Left renal cortex interstitium (tissue), 4 donors: ENCODE measurements at places on chromosomes 6 and 20.

GRCh38 chr6:5674141-5674540, 332.6 kb downstream of the NRN1 start:
- DNase-seq = no peak

DNA sequence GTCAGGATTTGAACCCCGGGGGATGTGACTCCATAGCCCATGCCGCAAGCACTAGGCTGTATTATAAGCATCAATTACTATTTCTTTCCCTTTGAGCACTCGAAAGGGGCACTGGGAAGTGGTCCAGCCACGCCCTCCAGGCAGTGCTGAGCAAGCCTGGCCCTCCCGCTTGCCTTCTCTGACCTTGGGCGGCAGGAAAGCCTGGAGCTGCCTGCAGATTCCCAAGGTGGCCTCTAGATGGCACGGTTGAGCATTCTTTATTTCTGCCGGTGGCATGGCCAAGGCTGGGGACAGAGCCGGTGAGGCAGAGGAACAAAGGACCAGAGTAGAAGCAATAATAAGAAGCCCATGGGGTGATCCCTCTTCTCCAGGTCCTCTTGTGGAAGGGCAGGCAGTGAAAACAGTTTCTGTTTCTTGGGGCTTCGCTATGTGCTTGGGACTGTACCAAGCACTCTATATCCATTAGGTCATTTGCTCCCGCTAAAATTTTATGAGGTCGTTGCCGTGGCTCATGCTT, 32.0 kb downstream of the ARHGAP40 start:
- DNase-seq = no peak

GRCh38 chr6:38149531-38149930, 330.0 kb downstream of the ZFAND3 start:
- DNase-seq = no peak

GRCh38 chr6:27505209-27506027, 32.5 kb upstream of the ZNF184 start:
- no peak for DNase-seq

DNA sequence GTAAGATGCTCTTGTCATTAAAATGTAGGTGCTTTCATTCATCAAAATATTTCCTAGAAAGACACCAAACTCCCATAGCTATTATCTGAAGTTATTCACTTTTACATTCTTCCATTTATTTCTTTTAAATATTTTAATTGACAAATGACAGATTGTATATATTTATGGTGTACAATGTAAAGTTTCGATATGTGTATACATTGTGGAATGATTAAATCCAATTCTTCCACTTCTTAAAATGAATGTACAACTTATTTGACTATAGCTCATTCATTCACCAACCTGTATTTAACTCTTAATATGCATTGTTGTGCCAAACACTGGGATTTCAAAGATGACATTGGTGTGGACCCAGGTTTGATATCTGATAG, 41.0 kb downstream of the CCN2 start:
- DNase-seq = no peak

DNA sequence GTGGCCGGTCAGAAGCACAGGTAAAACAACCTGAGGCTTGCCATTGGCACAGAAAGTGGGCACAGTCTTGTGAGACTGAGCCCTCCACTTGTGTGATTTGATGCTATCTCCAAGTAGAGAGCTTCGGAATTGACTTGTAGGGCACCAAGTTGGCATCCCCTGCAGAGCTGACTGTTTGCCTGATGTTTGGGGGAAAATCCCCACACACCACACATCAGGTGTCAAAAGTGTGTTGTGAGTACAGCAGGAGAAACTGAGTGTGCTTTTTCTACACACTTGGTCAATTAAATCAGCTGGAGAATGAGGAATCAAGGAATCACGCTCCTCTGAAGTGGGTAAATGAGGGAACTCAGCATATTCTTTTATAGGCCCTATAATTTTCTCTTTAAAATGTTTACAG, 989 bp downstream of the SERINC3 start:
- DNase-seq = no peak

- no peak for DNase-seq
Measured at GRCh38 chr6:156316583-156317125, 460.5 kb upstream of the ARID1B start.

GRCh38 chr6:167717455-167717854, 109.3 kb upstream of the AFDN start:
- no peak for DNase-seq

DNA sequence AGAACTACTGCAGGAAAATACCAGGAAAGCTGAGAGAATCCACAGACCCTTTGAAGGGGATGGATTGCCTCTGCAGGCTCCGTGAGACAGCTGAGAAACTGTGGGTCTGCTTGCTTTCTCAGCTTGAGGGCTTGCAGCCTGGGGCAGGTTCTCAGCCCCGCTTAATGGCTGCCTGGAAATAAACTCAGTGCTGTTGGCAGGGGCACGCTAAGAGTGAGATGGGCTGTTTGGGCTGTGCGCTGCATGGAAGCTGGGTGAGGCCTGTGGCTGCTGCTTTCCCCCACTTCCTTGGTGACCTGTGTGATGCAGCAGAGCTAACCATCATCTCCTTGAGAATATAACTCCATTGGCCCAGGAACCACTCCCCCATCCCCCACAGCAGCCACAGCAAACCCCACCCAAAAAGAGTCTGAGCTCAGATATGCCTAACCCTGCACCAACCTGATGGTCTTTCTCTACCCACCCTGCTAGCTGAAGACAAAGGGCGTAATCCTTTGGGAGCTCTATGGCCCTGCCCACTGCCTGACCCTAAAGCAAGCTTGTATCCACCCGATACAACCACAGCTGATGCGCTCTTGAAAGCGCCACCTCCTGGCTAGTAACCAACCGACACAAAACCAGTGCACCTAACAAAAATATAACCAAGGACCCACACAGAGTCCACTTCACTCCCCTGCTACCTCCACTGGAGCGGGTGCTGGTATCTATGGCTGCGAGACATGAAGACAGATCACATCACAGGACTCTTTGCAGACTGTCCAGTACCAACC, 800.6 kb upstream of the MAP3K7 start:
- DNase-seq = no peak

DNA sequence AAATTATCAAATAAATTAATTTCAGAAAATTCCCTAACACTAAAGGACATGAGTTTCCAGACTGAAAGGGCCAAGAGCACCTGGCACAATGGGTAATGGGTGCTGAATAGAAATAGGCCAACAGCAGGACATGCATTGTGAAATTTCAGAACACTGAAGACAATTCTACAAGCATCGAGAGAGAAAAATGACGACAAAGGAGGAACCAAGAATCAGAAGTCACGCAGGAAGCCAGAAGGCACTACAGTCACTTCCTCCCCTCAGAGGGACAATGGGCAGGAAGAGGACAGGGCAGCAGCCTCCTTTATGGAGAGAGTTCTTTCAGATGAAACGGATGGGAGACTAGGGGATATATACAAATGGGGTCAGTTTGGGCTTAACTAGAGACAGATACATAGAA, 29.6 kb downstream of the PCNA start:
- DNase-seq = no peak

DNA sequence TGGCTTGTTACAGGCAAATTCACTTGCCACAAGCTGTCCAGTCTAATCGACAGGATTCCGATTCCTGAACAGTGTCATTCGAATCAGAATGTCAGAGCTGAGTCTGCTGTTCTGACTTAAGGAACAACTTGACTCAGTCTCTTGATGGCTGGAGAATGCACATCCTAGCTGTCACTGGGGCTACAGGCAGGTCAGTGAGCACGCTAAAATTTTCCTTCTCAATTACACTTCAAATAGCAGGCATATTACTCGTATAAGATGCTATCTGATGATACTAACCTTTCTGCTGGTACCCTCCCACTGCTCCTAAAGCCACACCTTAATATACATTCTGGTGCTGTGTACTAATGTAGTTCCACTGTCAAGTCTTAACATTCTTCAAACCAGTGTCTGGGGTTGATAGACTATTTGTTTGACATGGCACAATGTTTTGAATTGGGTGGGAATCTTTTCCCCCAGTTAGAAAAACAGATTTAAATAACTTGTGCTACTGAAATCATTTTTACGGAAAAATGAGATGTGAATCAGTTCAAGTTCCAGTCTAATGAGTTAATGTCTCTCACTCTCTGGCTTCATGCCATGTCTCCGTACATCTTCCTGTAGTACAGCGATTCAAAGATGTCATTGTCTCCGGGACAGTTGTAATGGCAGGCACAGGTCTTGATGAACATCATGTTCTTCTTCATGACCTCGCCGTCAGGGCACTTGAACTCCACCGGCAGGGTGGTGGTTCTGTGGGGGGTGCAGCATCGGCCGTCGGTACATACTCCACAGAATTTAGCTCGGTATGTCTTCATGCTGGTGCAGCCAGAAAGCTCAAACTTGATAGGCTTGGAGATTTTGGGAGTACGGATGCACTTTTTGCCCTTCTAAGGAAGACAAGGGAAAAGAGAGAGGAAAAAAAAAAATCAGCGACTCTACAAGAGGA, 2.2 kb downstream of the CCN2 start:
- DNase-seq = no peak

DNA sequence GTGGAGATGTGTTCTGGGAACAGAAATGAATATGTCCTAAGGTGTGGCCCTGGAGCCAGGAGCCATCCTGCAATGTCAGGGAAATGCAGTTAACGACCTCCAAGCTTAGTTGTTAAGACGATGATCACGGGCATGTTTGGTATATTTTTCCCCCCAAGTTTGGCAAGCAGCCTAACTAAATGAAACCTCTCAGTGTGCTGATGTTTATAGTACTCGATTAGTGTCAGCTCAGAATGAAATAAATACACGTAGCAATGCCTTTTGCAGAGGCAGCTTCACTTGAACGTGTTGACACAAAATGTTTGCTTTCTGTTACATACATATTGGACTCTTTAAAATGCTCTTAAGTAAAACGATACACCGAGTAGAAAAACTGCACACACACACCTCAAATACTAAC, 76.2 kb upstream of the OLIG3 start:
- DNase-seq = no peak

GRCh38 chr20:58526411-58526810, 11.2 kb upstream of the APCDD1L start:
- DNase-seq = no peak

GRCh38 chr6:81988446-81988845, 236.0 kb upstream of the TENT5A start:
- no peak for DNase-seq

- no peak for DNase-seq
Measured at GRCh38 chr20:971346-971745, 30.8 kb downstream of the RSPO4 start.

GRCh38 chr6:16819752-16820151, 58.5 kb upstream of the ATXN1 start:
- no peak for DNase-seq

GRCh38 chr6:149906405-149906804, 8.5 kb upstream of the RAET1E start:
- no peak for DNase-seq

GRCh38 chr6:166969390-166970002, 13.1 kb upstream of the RNASET2 start:
- DNase-seq = no peak

- no peak for DNase-seq
Measured at GRCh38 chr6:156863504-156863903, 86.3 kb downstream of the ARID1B start.

DNA sequence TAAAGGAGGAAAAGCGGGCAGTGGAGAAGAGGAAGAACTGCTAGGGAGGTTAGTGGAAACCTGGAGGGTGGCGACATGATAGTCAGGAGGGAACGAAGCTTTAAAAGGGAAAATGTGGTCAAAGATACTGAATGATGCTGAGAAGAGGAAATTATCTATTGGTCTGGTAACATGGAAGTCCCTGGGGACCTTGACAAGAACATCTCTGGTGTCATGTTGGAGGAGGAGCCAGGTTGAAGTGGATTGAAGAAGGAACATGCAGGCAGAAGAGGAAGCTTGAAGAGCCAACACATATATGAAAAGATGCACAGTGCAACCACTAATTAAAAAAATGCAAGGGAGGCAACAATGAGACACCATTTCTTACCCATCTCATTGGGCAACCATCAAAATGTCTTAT, 251.9 kb upstream of the RNF24 start:
- DNase-seq = no peak
